ENCODE measurements at places on chromosomes 1 and 21.

GRCh38 chr21:25405984-25406383, 201.3 kb downstream of the MRPL39 start:
- DNase-seq = no peak

GRCh38 chr1:69929308-69930057, 275.9 kb downstream of the LRRC40 start:
- peak; percentile 76 for DNase-seq

GRCh38 chr1:185363205-185363604, 46.2 kb upstream of the IVNS1ABP start:
- peak; percentile 44 for DNase-seq

DNA sequence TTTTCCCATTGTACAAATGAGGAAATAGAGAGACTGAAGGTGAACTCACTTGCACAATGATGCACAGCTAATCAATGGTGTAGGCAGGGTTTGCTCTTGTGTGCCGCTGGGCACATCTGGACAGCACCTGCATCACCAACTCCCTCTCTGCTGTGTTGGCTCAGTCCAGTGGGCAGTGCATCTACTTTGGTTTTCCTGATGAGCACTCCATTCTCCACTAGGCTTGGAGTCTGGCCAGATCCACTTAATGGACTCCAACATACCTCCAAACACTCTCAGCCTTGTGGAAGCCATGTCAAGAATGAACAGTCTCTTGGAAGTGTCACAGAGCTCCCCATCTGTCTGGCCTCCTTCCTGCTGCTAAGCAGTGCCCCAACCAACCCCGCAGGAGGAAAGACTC, 152.2 kb downstream of the HIVEP3 start:
- no peak for DNase-seq

DNA sequence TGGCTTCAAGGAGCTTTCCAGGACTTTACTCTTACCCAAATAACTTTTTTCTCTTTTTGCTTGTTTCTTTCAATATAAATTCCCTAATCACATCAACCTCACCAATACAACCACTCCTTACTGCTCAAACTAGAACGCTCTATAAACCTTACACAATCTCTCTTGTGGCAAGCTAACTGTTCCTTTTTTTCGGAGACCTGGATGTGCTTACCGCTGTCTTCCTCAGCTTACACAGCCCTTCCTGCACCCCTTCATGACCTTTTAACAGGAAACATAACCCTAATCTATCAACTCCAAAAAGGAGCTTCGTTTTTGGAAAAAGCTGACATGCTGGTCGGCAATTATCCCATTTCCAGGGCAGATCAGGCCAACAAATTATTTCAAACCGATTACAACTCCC, 24.1 kb upstream of the SLC2A5 start:
- DNase-seq = no peak

DNA sequence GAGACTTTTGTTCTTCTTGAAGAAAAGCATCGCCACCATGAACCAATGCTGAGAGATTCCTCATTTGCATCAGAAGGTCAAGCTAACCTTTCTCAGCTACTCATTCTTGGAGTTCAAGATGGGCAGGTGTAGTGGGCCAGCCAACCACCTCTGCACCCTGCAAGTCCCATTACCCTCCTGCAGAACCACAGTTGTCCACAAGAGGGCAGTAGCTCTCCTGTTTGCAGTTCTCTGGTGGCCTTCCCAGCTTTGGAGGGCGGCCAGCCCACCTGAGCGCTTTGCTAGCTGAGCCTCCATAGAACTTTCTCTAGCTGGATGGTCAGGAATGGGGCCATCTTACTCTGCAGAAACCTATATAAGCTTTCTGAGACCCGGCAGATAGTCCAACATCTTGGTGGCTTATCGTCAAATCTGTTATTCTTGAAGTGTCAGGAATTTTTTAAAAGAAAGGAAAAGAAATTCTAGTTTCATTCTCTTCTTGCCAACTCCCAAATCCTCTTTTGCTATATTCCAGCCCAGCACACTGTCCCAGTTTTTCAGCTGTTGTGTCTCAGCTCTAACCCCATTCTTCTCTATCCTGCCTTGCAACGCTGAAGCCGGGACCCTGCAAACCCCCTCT, 11.0 kb upstream of the LMX1A start:
- peak; percentile 64 for DNase-seq

GRCh38 chr1:36665478-36666080, 182.9 kb upstream of the CSF3R start:
- DNase-seq = no peak

DNA sequence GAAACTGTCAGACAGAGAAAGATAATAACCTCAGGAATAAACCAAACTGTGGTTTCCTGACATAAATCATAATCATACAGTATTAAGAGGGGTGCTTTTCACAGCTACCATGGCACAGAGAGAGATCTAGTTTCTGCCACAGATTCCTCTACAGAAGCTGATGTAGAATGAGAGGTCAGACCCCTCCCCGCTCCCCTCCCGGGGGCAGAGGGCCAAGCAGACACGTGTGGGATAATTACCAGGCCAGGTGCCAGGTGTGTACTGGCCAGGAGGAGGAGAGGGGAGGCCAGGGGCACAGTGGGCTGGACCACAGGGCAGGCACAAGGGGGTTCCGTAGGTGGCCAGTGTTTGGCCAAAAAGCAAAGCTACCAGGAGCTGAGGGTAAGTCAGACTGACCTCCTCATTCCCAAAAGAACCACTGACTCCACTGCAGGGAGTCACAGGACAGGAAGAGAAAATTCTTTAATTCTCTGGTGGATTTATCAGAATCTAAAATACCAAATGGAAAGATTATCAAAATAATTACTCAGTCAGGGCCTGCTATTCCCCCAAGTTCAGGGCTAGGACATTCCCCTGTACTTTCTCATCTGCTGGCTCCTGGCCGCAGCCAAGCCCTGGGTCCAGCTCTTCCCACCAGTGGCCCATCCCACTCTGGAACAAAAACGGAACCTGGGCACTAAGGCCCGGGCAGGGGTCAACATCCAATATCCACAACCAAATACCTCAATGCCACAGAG, 30.0 kb downstream of the C2CD2 start:
- peak; percentile 78 for DNase-seq

DNA sequence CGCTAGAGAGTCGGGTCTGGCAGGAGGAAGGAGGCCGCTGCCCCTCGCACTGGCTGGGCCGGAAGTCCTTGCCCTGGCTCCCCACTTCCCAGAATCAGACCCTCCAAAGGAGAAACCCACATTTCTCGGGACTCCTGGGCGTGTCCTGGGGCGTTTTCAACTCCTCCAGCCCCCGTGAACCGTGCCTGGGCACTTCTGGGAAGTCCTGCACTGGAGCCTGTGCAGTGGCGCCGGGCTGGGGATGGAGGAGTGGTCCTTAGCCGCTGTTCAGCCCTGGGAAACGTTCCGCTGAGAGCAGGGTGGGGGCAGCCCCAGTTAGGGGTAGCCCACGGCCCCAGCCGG, 3.0 kb downstream of the IGSF21 start:
- no peak for DNase-seq

GRCh38 chr1:173857363-173857917, 10.3 kb downstream of the GAS5 start:
- DNase-seq = peak; percentile 30

GRCh38 chr1:244735876-244736561, 83.1 kb downstream of the DESI2 start:
- DNase-seq = peak; percentile 48

DNA sequence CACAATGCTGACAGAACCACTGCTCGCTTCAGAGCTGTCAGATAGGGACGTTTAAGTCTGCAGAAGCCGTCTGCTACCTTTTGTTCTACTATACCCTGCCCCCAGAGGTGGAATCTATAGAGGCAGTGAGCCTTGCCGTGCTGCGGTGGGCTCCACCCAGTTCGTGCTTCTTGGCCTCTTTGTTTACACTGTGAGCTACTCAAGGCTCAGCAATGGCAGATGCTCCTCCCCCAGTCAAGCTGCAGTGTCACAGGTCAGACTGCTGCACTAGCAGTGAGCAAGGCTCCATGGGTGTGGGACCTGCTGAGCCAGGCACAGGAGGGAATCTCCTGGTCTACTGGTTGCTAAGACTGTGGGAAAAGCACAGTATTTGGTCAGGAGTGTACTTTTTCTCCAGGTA, 47.1 kb downstream of the LEPR start:
- DNase-seq = peak; percentile 42

DNA sequence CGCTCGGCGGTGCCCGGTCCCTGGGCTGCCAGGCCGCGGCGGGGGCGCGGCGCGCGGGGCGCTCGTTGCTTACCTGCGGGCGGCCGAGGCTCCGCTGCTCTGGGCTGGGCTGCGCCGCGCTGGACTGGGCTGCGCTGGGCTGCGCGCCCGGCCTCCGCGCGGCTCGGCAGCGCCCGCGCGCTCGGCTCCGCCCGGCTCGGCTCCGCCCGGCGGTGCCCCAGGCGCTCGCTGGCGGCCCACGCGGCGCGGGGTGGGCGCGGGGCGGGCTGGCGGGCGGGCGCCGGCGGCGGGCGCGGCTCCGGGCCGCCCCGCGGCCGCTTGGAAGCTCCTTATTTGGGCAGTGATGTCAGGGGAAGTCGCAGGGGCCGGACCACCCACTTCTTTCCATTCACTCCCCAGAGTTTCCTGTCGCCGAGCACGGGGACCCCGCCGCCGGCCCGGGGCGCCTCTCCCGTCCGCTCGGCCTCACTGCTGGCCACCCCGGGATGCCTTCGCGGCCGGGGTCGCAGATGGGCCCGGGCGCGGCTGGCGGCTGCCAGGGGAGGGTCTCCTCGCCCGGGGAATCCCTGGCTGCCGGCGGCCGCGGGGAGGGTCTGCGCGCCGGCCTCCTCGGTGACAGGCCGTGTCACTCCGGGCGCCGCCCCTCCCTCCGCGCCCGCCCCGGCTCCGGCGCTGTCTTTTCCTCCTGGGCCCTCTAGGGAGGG, 177.7 kb upstream of the EDN2 start:
- peak; percentile 67 for DNase-seq

DNA sequence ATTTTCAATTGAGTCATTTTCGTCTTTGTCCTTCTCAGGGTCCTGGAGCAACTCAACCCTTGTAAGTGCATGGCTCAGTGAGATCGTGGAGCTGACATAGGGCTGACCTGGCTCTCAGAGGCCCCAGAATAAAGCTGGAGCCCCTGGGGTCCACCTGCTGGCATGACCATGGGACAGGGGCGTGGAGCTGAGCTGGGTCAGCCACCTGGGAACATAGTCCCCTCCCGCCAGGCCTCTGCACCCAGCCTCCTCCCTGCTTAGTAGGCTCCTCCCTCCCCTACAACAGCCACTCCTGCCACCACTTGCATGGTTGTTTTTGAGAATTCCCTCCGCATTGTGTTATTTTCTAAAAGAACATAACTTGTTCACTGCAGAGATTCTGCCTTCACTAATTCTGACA, 3.1 kb upstream of the RIPK4 start:
- no peak for DNase-seq

DNA sequence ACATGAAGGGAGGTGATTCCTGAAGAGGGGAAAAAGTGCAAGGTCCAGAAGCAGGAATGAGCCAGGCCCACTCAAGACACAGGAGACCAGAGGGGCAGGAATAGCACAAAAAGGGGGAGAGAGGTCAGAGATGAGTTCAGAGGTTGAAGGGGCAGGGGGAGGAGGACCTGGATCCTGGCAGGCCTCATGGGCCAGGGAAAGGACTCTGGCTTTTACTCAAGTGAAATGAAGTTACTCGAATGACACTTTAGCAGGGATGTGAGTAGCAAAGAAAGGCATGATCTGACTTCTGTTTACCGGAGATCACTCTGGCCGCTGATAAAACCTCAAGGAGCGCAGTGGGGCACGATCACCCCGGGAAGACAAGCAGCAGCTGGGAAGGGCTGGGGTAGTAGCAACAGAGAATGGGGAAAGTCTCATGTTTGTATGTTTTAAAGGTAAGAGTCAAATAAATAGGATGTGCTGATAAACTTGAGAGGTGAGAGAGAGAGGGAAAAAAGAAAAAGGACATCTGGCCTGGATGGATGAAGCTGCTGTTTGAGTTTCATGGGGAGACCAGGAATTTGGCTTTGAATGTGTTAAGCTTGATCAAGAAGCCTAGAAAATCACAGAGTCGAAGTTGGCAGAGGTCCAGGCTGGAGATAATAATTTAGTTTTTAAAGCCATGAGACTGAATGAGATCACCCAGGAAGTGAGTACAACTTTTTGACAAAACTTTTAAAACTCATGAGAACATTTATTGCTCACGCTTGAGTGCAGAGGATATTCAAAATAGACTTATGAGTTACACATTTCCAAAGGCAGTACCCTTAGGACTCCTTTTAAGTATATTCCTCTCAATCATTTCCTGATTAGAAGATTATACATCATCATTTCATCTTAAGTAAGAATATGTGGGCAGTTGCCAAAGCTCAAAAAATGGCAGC, 156.0 kb downstream of the RERE start:
- peak; percentile 92 for DNase-seq

DNA sequence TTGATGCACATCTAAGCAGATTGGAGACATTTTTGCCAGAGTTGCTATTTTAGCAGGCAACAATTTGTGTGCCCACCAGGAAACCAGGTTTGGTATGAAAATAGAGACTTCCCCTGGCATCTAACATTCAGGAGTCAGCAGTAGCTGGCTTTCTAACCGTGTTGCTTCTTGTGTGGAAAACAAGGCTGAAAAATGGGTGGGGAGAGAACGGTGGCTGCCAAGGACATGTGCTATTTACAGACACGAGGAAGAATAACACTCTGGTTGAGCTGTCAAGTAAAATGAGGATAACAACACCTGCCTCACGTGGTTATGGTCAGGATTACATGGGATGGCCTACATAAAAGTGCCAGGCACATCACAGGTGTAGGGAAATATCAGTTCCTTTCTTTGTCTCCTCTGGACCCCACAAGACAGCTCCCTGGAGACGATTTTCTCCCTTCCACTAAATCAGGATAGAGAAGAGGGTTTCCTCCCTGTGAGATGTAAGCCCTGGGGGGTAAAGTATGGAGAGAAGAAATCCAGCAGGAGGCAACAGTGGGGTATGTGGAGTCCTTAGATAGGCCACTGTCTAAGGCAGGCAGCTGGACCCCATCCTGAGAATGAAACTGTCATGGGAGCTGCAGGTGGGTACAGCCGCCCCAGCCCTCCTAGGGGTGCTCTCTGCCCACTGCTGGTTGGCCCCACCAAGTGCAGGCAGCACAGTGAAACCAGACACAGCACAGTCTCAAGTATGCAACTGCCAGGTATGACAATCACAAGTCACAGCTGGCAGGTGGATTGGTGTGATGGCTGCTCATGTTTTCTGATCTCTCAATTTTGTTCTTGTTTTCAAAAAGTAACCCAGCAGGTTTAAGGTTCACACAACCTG, 80.3 kb downstream of the TENT5C start:
- DNase-seq = no peak

GRCh38 chr1:202578565-202578964, 131.7 kb downstream of the SYT2 start:
- DNase-seq = no peak
